GM23248 (cell line): ENCODE measurements at places on chromosomes 16 and 17. TPM values are rescaled to one million over a fixed set of nuclear protein-coding genes. Genes with fewer than 3 reads are reported as not detected.

Gene AIPL1
- not detected in 2 replicates for polyA plus RNA-seq

GRCh38 chr16:65097296-65097695 lies 24.6 kb downstream of the CDH11 start:
- no peak overlapping the region for H3K4me3 ChIP-seq
- no peak overlapping the region for H3K27ac ChIP-seq
- no peak for DNase-seq
- peaks cover 34% of the 10 kb centered on the region for H3K36me3 ChIP-seq
- peaks cover 19% of the 10 kb centered on the region for H3K4me1 ChIP-seq

GRCh38 chr17:53560953-53561352 lies 261.8 kb upstream of the KIF2B start:
- H3K36me3 ChIP-seq = no peaks in the 10 kb centered on the region
- no peaks in the 10 kb centered on the region for H3K4me1 ChIP-seq

DNA sequence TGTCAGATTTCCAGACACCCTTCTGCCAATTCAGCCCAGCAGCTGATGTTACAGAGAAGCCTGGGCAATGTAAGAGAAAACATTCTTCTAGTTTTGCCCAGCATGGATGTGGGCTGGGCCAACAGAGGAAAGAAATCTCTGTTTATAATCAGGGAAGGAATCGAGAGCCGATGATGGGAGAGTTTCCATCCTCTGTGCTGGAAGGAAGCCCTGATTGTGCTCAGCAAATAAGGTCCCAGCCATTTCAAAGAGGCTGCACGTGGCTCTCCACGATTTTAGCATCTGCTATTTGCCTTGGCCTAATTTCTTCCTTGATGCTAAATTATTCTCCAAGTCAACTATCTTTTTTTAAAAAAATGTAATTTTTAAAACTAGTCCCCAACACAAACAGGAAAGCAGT lies 70.0 kb downstream of the IRX6 start:
- no peak overlapping the region for H3K4me3 ChIP-seq
- no peak for DNase-seq
- peaks cover 1% of the 10 kb centered on the region for H3K27me3 ChIP-seq
- no peak overlapping the region for H3K27ac ChIP-seq

DNA sequence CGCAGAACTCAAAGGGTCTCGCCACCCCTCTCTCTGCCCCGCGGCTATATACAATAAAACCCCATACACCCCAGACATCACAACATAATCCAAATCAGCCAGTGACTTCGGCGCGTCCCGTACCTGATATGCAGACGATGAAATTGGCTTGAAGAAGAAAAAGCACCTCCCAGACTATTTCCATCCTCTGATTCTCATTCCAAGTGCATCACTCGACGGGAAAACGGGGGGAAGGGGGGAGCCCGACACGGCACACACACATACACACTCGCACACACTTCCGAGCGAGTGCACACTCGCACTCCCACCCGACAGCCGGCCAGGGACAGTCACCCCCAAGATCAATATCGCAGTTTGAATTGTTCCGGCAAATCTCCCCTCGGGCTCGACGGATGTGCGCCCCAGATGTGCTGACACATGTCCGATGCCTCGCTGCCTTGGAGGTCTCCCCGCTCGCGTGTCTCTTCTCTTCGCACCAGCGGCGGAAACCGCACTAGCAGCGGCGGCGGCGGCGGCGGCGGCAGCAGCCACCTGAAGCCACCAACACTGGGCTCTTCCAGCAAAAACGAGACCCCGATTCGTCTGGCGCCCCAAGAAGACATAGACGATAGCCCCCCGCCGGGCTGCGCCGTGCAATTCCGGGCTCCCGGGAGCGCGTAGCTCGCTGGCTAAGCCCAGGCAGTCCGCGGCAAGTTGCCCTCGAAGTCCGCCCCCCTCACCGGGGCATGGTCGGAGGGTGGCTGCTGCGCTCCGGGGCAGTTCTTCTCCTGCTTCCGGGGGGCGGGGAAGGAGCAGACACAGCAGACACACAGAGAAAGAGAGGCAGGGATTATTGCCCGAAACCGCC lies 688 bp downstream of the CA10 start:
- H3K4me1 ChIP-seq = no peaks in the 10 kb centered on the region
- 0 out of 2 replicates have a peak, but pooled peaks cover 9% of the 10 kb centered on the region for H3K27me3 ChIP-seq
- H3K27ac ChIP-seq = no peak overlapping the region
- no peaks in the 10 kb centered on the region for H3K36me3 ChIP-seq
- H3K4me3 ChIP-seq = no peak overlapping the region

Gene TUBG1
- 91.4 and 95.3 TPM in 2 replicates for polyA plus RNA-seq

DNA sequence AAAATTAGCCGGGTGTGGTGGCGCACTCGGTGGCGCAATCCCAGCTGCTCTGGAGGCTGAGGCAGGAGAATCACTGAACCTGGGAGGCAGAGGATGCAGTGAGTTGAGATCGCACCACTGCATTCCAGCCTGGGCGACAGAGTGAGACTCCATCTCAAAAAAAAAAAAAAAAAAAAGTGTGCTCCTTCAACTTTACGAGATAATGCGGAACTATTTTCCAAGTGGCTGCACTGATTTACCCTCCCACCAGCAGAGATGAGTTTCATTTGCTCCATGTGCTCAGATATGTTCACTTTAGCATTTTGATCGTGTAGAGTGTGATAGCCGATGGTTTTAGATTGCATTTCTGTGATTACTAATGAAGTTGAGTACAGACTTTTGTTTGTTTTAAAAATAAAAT lies 20.0 kb upstream of the LASP1NB start:
- no peak for DNase-seq
- H3K4me1 ChIP-seq = peaks cover 18% of the 10 kb centered on the region
- peaks cover 45% of the 10 kb centered on the region for H3K36me3 ChIP-seq
- no peak overlapping the region for H3K27ac ChIP-seq

DNA sequence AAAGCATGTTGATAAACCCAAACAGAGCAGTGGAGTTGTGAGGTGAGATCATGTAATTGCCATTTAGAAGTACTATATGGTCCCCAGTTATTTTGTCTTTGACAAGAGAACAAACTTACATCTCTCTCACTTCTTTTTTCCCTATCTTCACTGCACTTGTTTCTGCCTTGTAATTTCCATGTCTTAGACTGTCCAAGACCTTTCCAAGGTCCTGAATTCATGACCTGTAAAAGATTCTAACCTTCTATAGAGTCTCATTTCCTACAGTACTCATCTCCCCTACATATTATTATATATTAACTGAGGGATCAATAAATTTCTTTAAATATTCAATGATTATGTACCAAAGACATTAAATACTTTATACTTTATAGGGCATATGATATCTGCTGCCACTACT lies 295.3 kb upstream of the KIF2B start:
- no peaks in the 10 kb centered on the region for H3K36me3 ChIP-seq
- no peaks in the 10 kb centered on the region for H3K27me3 ChIP-seq
- H3K4me1 ChIP-seq = no peaks in the 10 kb centered on the region
- no peak overlapping the region for H3K4me3 ChIP-seq
- H3K27ac ChIP-seq = no peak overlapping the region

DNA sequence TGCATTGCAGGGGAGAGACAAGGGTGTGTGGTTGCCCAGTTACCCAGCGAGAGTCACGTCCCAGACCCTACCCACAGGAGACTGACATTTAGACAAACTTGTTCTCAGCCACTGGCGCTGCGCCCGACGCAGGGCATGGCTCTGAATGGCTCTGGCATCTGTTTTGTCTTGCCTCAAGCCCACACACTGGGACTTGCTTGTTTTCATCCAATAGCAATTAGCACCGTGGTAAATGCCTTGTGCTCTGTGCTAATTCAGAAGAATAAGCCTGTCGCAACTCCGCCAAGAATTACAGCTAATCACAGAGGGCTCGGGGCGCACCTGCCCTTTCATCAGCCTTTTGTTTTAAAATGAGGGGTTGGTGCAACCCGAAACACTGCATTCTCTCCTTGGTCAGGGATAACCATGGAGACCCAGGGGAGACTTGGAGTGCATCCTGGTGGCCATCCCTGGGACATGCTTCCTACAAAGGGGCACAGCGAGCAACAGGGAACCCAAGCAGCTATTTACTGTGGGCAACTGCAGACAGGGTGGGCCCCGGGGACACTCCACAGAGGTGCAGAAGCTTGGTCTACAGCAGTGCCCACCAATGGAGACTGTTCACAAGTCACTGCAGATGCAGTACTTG lies 220.6 kb upstream of the ZFHX3 start:
- H3K4me1 ChIP-seq = no peaks in the 10 kb centered on the region
- H3K27ac ChIP-seq = no peak overlapping the region
- H3K27me3 ChIP-seq = peaks cover 17% of the 10 kb centered on the region
- H3K4me3 ChIP-seq = no peak overlapping the region
- no peaks in the 10 kb centered on the region for H3K36me3 ChIP-seq
- peak; percentile 30 for DNase-seq

GRCh38 chr16:78195797-78196196 lies 96.3 kb downstream of the WWOX start:
- no peak overlapping the region for H3K27ac ChIP-seq
- H3K4me1 ChIP-seq = no peaks in the 10 kb centered on the region
- H3K27me3 ChIP-seq = no peaks in the 10 kb centered on the region
- no peaks in the 10 kb centered on the region for H3K36me3 ChIP-seq
- no peak for DNase-seq

DNA sequence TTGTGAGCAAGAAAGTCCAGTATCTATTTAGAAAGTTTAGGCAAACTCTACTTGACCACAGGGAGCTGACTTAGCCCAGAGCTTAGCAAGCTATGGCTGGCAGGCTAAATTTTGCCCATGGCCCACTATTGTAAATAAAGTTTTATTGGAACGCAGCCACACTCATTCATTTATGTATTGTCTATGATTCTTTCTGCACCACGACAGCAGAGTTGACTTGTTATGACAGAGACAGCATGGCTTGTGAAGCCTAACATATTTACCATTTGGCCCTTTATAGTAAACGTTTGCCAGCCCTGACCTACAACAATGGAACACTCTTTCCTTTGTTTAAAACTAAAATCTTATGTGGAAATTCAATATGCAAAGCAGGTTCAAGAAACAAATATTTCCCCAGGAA lies 100.0 kb upstream of the ZFHX3 start:
- no peak overlapping the region for H3K4me3 ChIP-seq
- peaks cover 4% of the 10 kb centered on the region; the same call in 1 of the 2 replicates for H3K4me1 ChIP-seq
- no peak overlapping the region for H3K27ac ChIP-seq
- no peaks in the 10 kb centered on the region for H3K27me3 ChIP-seq

Gene EFCAB13
- 0.98 and 1.2 TPM in 2 replicates for polyA plus RNA-seq

Gene ACACA
- 10.2 and 10.3 TPM in 2 replicates for polyA plus RNA-seq

DNA sequence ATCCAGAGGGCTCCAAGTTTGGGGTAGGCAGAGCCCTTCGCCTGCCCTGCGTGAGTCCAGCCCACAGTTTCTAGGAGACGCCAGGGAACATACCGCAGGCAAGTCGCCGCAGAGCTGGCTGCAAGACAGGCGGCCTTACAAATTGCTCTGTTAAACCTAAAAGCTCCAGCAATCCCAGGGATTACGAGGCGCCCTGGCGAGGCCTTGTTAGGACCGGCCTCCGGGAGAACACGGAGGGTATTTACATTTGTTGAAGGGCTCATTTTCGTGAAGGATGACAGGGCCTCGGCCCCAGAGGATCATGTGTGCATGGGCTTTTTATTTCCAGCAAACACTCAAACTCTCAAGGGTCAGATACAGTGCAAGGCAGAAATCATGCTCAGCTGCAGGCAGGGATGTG lies 77.6 kb upstream of the FOXF1 start:
- no peaks in the 10 kb centered on the region for H3K36me3 ChIP-seq
- peaks cover 47% of the 10 kb centered on the region for H3K27me3 ChIP-seq
- no peak overlapping the region for H3K4me3 ChIP-seq
- H3K4me1 ChIP-seq = no peaks in the 10 kb centered on the region

Gene KRT31
- not detected in 2 replicates for polyA plus RNA-seq

GRCh38 chr17:61158376-61158775 lies 241.3 kb upstream of the TBX2 start:
- H3K4me1 ChIP-seq = peaks cover 35% of the 10 kb centered on the region
- DNase-seq = no peak
- no peak overlapping the region for H3K4me3 ChIP-seq
- peak overlapping the region; percentile 25; the same call in 1 of the 2 replicates for H3K27ac ChIP-seq

- H3K27ac ChIP-seq = no peak overlapping the region
- H3K4me3 ChIP-seq = no peak overlapping the region
- no peaks in the 10 kb centered on the region for H3K36me3 ChIP-seq
- DNase-seq = peak; percentile 21
- H3K27me3 ChIP-seq = no peaks in the 10 kb centered on the region
- no peaks in the 10 kb centered on the region for H3K4me1 ChIP-seq
Observed at GRCh38 chr16:58280846-58281301, 14.0 kb downstream of the PRSS54 start.

DNA sequence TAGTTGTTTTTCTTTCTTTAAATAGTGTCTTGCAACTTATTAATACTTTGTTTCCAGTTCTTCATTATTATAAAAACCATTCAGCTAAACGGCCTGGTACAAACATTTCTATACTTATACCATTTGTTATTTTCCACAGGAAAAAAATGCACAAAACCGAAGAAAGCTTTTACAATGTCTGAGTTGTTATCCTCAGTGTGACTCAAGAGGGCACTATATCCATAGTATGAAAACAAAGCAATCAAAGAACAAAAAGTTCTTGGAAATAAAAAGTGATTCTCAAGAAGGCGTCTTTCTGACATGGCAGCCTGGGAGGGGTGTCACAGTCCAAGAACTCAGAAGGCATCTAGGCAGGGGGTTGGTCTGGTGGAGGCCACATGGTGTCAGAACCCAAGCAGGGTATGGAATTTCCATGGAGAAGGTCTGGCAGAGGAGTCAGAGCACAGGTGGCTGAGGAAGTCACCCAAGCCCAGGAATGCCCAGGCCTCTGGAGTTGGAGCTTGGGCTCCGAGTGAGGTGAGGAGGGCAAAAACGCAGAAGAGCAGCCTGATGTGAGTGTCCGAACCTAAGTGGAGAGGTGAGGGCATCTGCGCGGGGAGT lies 70.9 kb upstream of the ATP2A3 start:
- H3K27ac ChIP-seq = no peak overlapping the region
- no peak for DNase-seq
- H3K4me1 ChIP-seq = no peaks in the 10 kb centered on the region
- no peaks in the 10 kb centered on the region for H3K27me3 ChIP-seq

DNA sequence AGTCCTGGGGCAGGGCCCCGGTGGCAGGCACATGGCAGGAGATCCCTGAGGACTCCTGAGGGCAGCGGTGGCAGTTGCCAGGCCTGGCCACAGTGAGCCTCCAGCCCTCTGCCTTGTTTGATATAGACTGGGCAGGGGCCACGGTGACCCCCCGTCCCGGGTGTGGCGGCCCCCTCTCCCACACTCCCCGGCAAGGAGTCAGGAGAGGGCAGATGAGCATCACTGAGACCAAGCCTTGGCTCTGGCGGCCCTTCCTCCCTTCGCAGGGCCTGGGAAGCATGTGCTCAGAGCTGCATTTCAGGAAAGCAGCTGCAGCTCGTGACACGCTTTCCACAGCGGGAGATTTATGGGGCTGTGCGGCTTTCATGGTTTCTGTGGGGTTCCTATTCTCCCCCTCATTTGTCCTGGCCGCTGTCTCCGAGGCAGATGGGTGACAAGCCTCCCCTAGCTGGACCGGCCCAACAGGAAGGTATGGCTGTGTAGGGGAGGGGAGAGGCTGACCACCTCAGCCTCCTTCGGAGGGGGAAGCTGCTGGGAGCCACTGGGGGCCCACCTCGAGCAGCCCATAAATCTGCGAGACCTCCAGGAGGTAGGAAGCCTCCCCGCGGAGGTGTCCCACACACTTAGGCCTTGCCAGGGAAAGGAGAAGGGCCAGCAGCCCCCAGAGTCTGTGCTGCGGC lies 211.4 kb downstream of the NTN1 start:
- H3K4me1 ChIP-seq = peaks cover 13% of the 10 kb centered on the region
- no peak for DNase-seq
- no peaks in the 10 kb centered on the region for H3K36me3 ChIP-seq
- H3K4me3 ChIP-seq = no peak overlapping the region
- H3K27ac ChIP-seq = no peak overlapping the region
